ENCODE measurements at places on chromosomes 11 and 22.

- no peak for DNase-seq
Observed at GRCh38 chr22:36881504-36882245, 20.9 kb downstream of the NCF4 start.

GRCh38 chr22:43253839-43254238 is 66.9 kb upstream of the TTLL12 start:
- no peak for DNase-seq

- no peak for DNase-seq
Observed at GRCh38 chr11:2651054-2651617, 48.7 kb downstream of the KCNQ1OT1 start.

GRCh38 chr22:45273452-45274075 is 11.2 kb upstream of the UPK3A start:
- DNase-seq: no peak

DNA sequence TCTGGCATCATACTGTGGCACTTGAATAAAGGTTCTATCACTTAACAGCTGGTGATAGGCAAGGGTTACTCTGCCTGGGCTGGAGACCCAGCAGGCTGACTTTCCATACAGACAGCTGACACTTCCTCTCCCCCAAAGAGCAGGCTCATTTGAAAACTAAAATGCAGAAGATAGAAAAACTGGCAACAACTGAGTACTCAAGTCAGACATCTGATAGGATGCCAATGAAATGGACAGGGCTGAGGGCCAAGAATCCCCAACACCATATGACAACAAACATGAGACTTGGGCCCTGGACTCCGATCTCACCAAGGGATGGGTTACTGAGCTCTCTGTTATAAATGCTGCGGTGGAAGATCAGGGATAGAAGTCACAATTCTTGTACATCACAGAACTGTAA is 237.2 kb downstream of the LRRC4C start:
- DNase-seq: no peak

- DNase-seq: no peak
Observed at GRCh38 chr22:20090730-20091240, 10.7 kb downstream of the DGCR8 start.

DNA sequence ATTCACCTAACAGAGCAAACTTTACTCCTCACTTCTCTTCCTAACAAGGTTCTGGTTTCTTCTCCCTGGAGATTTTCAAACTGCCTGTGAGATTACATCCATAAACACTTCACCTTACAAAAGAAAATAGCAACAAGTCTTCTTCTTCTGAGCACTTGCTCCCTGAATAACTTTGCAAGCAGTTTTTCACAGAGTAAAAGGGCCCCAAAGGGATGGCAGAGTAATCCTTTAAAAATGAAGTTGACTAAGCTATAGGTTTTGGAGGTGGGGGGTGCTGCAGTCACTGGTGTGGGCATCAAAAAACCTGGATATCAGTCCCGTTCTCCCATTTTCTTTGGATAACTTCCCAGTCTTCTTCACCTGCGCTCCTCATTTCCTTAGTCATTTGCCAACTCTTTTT is 484.9 kb downstream of the MIAT start:
- no peak for DNase-seq

- DNase-seq: no peak
Observed at GRCh38 chr11:119421941-119422808, 797 bp downstream of the THY1 start.

DNA sequence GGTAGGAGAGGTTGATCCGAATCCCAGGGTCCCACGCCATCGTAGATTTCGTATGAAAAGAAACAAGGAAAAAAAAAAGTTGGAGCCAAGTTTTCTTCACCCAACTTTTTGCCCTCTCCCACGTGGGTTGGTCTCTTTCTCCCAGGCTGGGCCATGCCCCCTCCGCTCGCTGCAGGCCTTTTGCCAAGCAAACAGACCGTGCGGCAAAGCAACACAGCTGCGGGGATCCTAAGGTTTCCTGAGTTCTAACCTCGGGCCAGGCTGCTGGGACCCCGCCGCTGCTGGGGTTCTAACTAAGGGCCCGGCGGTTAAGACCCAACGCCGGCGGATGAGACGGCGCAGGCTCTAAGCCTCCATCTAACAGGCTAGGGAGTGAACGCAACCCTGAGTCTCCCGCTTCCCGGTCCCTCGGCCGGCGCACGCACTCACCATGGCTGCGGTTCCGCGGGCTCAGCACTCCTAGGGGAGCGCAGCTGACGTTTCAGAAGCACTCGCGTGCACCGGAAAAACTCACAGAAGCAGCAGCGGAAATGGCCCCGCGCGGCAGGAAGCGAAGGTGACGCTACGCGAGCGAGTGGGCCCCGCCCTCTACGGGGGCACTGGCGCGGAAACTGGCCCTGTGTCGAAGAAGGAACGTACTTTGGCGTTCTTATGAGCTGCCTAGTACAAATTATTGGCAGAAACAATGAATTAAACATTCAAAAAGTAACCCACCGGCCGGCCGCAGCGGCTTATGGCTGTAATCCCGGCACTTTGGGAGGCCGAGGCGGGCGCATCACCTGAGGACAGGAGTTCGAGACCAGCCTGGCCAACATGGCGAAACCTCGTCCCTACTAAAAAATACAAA is at the start of gene SNU13:
TSS of gene SNU13 (minus strand) at position 503 of the 847 bp plus-strand sequence. CDS start at position 432, 71 bp downstream.
- DNase-seq: peak; percentile 84

GRCh38 chr11:116646191-116646590 is 126.6 kb downstream of the BUD13 start:
- no peak for DNase-seq

DNA sequence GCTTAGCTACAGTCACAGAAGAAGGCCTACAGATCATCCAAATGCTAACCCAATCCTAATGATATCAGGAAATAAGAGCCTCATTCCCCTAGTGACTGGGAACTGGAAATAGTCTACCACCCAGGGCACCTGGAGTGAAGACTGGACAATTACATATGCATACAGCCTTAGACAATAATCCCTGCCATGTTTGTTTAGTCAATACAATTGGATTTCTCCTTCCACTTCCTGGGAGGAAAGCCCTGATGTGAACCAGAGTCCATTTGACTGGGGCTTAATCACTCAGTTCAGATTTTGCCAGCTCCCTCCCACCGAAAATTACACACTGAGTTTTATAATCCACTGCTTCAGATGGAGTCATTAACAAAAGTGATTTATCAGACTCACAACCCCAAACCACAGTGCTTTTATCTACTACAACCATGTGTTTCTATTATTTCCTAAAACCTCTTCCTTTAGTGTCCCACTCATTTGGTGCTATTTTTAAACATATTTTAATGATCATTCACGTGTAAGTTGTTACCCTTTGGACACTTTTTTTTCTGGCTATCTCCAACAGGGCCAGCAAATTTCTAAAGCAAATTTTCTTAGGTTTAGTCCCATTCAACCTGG is 29.9 kb downstream of the CWF19L2 start:
- no peak for DNase-seq

- DNase-seq: no peak
Observed at GRCh38 chr11:2943711-2944118, 14.5 kb upstream of the PHLDA2 start.

DNA sequence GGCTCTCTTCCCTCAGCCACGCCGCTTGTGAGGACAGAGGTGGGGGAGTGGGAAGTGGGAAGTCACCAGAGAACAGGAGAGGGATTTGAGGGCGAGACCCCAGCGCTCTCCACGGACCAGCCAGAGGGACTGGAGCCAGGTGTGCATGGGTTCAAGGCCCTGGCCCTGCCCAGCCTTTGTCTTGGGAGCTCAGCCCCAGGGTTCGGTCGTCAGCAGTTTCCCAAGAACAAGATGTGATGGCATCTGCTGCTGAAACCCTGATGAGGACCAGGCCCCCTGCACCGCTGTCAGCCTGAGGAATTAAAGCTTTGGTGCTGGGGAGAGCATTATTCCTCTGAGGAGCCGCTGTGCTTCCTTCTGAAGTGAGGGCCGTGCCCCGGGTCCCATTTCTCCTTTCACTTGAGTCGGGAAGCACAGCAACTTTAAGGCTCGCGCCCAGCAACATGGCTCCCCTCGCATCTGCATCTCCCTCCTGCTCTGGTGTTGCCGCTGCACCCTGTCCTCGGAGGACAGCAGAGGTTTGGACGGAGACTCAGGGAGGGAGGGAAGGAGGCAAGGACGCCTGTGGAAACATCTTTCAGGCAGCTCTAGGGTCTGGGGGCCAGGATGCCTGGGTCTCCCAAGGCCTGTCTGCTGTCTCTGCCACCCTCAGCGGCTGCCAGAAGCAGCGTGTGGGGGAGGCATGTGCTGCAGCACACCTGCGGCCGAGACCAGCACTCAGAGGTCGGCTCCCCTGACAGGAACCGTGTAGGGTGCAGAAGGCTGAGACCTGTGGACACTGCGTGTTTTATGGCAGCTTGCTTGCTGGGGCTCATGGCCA is 3.8 kb downstream of the IFITM5 start:
- DNase-seq: no peak

- DNase-seq: no peak
Observed at GRCh38 chr11:19191530-19192169, 10.1 kb downstream of the CSRP3 start.

DNA sequence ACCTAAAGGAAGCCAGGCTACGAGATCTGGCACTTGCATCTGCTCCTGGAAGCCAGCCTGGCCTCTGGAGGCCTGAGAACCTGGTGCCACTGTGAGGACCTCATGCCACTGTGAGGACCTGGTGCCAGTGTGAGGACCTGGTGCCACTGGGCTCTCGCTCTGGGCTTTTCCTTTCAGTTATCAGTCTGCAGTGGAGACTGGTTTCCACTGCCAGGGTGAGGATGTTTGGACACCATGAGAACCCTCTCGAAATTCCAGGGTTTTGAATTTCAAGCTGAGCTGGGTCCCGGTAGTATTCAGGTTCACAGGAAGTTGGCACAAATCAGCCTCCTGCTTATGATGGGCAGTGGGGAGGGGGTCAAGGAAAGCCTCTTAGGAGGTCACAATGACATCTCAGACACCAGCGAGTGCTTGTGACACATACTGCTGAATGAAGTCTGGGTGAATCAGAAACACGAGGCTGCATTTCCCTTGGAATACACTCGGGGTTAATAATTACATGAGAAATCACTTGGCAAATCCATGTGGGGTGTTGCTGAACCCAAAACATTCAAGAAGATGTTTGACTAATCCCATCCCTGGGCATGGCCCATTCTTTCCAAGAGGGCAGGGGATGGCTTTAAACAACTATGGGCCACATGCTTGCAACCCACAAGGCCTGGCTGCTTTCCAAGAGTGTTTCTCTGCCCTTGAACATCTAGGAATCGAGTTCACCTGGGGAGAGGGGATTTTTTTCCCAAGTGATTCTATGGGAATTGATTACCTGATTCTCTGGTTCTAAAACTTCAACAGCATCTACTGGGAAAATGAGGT is 60.2 kb downstream of the LINC01488 start:
- DNase-seq: no peak

GRCh38 chr11:2774173-2775082 is 74.6 kb upstream of the KCNQ1OT1 start:
- no peak for DNase-seq

DNA sequence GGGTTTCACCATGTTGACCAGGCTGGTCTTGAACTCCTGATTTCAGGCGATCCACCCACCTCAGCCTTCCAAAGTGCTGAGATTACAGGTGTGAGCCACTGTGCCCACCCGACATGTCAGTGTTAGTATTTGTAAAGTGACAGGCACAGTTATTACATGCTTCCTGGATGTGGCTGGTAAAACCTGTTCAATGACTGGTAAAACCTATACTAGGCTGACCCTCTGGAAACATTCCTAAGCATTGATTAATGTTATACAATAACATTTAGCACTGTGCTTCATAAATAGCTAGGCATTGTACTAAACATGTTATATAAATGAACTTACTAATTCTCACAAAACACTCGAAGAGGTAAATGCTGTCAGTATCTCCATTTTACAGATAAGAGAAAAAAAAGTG is 20.9 kb upstream of the JHY start:
- no peak for DNase-seq

DNA sequence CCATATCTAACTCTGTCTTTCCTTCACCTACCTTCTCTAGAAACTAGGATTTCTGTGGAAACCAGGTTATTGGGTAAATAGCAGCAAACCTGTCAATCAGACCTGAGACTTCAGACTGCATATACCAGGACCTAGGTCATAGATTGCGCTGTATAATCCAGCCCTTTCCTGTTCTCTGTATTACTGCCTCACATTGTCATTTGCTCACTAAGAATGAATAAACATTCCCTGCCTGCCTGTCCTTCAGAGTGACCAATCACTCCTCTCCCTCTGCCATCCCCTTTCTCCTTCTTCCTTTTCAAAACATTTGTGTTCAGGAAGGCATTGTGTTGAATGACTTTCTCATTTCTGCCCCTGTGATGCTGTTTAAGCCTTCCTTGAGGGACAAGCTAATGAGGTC is 14.1 kb upstream of the FZD4 start:
- no peak for DNase-seq

GRCh38 chr11:12901272-12901671 is 107.8 kb upstream of the RASSF10 start:
- peak; percentile 28 for DNase-seq

GRCh38 chr11:124961972-124962609 is 8.1 kb downstream of the CCDC15 start:
- DNase-seq: peak; percentile 78

GRCh38 chr22:49090061-49090852 is 737.4 kb downstream of the BRD1 start:
- DNase-seq: no peak

- peak; percentile 54 for DNase-seq
Observed at GRCh38 chr11:46112961-46113607, 8.2 kb downstream of the PHF21A start.

DNA sequence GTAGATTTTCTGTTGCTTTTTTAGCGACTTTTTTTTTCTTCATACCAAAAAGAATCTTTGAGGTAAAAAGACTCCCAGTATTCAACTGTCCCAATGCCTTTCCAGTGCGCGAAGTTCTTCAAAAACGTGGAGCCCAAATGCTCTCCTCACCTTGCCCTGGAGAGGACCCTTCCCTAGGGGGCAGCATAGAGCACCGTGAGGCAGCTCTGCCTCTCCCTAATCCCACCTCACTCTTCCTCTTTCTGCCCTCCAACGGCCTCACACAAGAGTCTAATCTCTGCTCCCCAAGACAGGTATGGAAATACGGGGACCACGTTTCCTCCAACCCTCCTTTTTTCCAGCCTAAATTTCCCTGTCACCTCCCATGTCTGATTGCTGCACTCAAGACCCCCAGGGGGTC is 117.5 kb upstream of the ALX4 start:
- DNase-seq: no peak

GRCh38 chr11:73164803-73165540 is 22.9 kb upstream of the FCHSD2 start:
- DNase-seq: no peak

GRCh38 chr11:205221-206001 is 1.8 kb downstream of the BET1L start:
- no peak for DNase-seq

GRCh38 chr11:107778839-107779517 is 67.1 kb upstream of the SLN start:
- DNase-seq: no peak

Measured in brain microvascular endothelial cell (primary cell).